ENCODE measurements at places on chromosomes 16 and 17. TPM values are rescaled to one million over a fixed set of nuclear protein-coding genes. Genes with fewer than 3 reads are reported as not detected.

The PSKH1 gene
- 3.5 TPM for total RNA-seq

The KRT34 gene
- 0.31 TPM for total RNA-seq

The KRT24 gene
- total RNA-seq = not detected

The PRM3 gene
- total RNA-seq = not detected

The GPR142 gene
- not detected for total RNA-seq

The MYH2 gene
- 0.12 TPM for total RNA-seq

The OR1D2 gene
- not detected for total RNA-seq

The CLTC gene
- total RNA-seq = 373 TPM

The IRX6 gene
- total RNA-seq = 0.26 TPM

The NTN1 gene
- total RNA-seq = 4.8 TPM

The TBC1D28 gene
- total RNA-seq = 0.12 TPM

The CD19 gene
- total RNA-seq = not detected

The FAM171A2 gene
- total RNA-seq = 31.1 TPM

The HS3ST3A1 gene
- 139 TPM for total RNA-seq

The ZPBP2 gene
- total RNA-seq = not detected

The CFAP97D1 gene
- 0.24 TPM for total RNA-seq

The TMEM100 gene
- not detected for total RNA-seq

The ASPHD1 gene
- total RNA-seq = 22.0 TPM

The PRRT2 gene
- total RNA-seq = 3.3 TPM

The KRTAP2-1 gene
- total RNA-seq = not detected

Measured in A172 (cell line).